Islet precursor cell (in vitro differentiated cells): ENCODE measurements at places on chromosomes 12 and 14.

DNA sequence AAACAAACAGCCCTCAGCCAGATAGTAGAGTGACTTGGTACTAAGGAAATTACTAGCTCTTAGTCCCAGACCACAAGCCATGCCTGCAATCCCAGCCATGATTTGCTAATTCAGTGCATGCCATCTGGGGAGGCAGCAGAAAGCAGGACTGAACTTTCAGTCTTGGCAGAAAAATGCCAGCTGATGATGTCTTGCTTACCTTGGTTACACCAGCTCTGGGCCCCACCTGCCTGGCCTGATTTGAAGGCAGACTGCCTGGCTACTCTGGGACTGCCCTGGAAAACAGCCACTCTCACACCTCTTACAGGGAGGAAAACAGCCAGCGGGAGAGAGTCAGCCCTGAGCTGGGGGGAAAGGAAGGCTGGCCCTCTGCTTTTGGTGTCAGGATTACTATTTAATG, 4.6 kb upstream of the UNC119B start:
- DNase-seq, result no peak

DNA sequence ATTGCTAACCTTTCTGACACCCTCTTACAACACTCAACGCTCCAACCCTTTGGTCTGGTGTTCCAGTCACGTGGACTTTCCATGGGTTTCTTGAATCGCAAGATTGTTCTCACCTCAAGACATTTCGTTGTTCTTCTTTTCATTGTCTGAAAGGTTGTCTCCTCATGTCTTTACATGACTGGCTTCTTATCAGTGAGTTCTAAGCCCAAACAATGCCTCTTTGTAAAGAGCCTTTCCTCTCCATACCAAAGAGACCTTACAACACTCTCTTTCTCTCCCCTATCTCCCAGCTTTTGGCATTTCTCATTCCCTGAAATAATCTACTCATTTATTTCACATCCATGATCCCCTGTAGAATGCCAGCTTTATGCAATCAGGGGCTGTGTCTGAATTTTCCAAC, 1144.8 kb downstream of the AACS start:
- no peak for DNase-seq

DNA sequence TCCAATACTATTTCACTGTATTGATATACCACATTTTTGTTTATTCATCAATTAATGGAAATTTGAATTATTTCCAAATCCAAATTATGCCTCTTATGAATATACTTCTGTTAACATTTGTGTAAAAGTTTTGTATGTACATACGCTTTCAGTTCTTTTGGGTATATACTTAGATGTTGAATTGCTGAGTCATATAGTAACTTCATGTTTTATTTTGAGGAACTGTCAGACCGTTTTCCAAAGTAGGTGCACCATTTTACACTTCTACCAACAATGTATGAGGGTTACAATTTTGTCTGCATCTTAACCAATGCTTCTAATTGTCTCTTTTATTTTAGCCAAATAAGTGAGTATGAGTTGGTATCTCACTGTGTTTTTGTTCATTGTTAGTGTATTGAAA, 10.2 kb upstream of the CCER1 start:
- no peak for DNase-seq

GRCh38 chr14:33811721-33812120, 139.2 kb downstream of the EGLN3 start:
- DNase-seq, result no peak

DNA sequence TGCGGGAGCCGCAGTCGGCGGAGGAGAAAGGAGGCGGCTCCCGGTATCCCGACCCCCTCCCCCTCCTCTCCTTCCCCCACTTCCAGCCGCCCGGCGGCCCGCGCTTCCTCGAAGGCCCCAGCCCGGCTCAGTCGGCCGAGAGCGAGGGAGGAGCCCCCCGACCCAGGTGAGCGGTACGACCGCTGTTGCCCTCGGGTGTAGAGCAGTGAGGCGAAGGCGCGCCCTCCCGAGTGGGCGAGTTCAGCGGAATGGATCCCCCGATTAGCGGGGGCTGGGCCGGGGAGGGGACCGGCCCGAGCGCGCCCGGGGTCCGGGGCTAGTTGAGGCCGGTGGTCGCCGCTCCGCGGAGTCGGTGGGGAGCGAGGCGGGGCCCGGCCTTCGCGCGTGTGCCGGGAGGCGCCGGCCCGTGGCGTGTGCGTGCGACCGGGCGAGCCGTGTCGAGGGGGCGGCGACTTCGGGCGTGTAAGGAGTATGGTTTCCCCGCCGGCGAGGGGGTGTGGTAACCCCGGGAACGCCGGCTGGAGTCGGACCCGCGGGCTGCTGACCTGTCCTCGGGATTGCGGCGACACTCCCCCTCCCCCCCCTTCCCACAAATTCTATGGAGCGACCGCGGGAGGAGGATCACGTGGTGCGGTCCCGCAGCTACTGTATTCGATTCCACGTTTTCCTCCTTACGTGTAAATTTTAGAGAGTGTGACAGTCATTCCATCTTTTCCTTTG, 501 bp downstream of the RIMKLB start:
- DNase-seq, result peak; percentile 87

DNA sequence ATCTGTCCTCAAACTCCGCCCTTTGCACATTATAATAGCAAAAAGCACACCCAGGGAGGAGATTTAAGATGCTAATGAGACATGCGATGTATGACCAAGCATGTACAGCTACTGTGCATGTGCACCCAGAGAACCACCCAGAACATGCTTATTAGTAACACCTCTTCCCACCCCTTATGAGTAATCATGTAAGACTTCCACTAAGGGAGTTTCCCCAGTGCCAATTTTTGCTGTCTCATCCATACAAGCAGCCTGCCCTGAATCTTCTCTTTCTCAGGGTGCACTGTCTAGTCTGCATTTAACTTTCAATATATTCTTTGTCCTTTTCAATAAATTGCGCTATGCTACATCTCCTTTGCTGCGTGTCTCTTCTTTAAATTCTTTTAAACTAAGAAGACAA, 830.0 kb upstream of the NOVA1 start:
- DNase-seq, result peak; percentile 62

DNA sequence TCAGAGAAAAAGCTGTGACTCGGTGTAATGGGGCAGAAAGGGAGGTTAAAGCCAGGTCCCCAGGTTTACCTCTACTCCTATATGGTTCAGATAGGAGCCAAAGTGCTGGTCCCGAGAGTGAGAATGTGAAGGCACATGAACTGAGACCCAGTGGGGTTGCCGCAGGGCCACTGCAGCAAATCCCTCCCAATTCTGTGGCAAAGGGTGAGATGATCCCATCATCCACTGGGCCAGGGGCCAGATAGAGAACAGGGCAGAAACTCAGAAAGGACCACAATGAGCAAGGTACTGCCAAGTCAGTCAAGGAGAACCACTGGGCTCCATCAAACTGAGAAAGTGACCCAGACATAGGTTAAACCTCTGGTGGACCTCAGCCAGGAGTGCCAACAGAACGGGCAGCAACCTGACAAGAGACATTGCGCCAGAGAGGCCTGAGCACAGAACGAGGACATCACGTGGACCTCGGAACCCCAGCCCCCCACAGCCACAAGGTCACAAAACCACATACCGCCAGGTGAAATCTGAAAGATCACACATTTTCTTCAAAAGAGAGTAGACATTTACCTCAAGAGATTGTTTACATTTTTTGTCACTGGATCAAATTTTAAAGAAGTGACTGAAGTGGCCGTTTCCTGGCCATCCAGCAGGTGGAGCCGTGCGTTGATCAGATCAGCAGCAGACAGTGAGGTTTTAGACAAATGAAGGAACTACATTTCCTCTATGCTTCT, 20.5 kb upstream of the ITPR2 start:
- DNase-seq, result peak; percentile 75

DNA sequence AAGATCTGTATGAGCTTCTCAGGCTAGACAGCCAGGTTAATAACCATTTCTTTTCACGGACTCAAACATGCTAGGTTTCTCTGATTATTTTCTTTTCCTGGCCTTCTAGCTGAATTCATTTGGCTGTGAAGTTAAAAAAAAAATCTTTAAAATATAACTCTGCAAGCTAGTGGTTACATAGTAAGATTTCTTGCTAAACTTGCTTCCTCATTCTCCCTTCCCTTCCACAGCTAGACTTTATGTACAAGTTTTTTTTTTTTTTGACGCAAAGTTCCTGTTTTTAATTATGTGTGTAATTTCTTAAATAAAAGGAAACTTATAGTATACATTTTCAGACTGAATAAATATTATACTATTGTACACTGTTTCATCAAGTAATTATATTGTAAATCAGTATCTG, 145.4 kb downstream of the TMTC2 start:
- no peak for DNase-seq

GRCh38 chr12:106519607-106520021, 63.2 kb upstream of the RFX4 start:
- DNase-seq, result no peak

GRCh38 chr12:85089792-85090191, 53.6 kb downstream of the LRRIQ1 start:
- no peak for DNase-seq

DNA sequence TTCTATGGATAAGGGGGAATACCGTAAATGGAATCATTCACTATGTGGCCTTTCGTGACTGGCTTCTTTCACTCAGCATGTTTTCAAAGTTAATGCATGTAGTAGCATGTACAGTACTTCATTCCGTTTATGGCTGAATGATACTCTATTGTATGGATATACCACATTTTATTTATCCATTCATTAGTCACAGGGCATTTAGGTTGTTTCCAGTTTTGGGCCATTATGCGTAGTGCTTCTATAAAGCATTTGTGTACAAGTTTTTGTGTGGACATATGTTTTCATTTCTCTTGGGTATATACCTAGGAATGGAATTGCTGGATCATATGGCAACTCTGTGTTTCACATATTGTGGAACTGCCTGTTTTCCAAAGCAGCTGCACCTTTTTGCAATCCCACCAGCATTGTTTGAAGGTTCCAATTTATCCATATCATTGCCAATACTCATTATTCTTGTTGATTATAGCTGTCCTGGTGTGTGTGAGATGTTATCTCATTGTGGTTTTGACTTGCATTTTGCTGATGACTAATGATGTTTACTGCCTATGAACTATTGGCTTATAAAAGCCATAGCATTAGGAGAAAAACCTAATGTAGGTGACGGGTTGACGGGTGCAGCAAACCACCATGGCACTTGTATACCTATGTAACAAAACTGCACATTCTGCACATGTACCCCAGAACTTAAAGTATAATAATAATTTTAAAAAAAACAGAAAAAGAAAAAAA, 45.5 kb downstream of the ATF7IP start:
- DNase-seq, result no peak

GRCh38 chr12:58895053-58895452, 25.3 kb downstream of the LRIG3 start:
- DNase-seq, result no peak

GRCh38 chr14:21308132-21308478, 28.2 kb downstream of the RPGRIP1 start:
- DNase-seq, result no peak

- no peak for DNase-seq
Observed at GRCh38 chr12:69645031-69645430, 34.3 kb upstream of the LRRC10 start.

GRCh38 chr14:92223025-92223424, 99.9 kb upstream of the SLC24A4 start:
- no peak for DNase-seq

DNA sequence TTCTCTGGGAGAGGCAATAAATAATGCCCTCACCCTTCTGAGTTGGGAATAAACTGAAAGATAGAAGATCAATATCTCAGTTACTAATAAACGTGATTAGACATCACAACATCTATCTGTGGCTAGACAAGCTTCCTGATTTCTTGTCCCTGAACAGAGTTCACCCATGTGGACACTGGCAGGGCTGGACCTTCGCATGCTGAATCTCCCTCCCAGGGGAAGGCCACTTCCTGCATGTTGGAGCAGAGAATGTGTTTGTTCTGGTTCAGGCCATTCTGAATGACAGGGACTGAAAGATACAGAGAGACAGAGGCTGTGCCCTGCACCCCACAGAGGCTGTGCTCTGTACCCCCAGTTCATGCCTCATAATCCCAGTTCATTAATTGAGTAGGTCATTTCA, 132.6 kb downstream of the SLC38A1 start:
- DNase-seq, result no peak

DNA sequence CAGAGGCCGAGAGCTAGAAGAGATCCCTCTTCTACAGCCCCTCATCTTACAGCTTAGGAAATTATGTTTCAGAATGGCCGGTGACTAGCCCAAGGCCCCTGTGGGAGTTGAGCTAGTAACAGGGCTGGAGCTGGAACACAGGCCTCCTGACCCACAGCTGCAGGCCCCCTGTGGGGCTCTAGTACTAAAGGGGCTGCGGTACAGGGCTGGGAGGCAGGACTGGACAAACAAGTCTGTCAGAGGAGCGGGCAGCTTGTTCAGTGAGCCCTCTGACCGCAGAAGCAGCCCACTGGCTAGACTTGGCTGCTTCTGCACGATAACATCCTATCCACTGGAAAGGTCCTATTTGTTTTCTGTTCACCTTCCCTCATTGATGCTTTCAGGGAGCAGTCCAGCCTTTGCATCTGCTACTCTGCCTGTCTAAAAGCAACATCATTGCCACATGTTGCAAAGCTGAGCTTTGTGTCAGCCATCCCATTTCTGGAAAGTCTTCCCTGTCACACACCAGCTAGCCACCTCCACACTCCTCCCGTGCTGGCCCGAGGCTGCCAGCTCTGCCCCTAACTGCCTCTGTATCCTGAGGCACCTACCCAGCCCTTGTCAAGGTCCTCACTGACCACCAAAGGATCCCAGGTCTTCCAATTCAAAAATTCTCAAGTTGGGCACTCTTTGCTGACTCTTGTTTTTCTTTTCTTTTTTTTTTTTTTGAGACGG, 10.2 kb downstream of the PSMC1 start:
- peak; percentile 46 for DNase-seq

- DNase-seq, result peak; percentile 59
Observed at GRCh38 chr12:68420225-68421010, 88.3 kb upstream of the MDM1 start.

DNA sequence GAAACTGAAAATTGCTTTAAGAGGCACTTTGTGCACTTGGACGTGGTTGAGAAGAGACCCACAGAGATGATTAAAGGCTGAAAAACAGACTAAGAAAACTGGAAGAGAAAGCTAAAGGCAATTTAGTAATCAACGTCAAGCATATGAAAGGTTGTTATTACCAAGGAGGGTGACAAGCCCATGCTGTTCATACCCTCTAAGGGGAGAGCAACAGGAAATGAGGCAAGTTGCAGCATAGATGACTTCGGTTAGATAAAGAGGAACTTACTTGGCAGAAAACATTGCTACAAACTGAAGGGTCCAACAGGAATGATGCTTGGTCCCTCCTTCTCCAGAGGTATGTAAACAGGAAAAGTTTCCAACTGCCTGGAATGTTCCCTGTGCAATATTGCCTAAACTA, 107.8 kb downstream of the DUSP6 start:
- peak; percentile 61 for DNase-seq

- no peak for DNase-seq
Observed at GRCh38 chr12:43988838-43989560, 153.1 kb downstream of the TMEM117 start.
